ENCODE measurements at places on chromosomes 3 and 15.

DNA sequence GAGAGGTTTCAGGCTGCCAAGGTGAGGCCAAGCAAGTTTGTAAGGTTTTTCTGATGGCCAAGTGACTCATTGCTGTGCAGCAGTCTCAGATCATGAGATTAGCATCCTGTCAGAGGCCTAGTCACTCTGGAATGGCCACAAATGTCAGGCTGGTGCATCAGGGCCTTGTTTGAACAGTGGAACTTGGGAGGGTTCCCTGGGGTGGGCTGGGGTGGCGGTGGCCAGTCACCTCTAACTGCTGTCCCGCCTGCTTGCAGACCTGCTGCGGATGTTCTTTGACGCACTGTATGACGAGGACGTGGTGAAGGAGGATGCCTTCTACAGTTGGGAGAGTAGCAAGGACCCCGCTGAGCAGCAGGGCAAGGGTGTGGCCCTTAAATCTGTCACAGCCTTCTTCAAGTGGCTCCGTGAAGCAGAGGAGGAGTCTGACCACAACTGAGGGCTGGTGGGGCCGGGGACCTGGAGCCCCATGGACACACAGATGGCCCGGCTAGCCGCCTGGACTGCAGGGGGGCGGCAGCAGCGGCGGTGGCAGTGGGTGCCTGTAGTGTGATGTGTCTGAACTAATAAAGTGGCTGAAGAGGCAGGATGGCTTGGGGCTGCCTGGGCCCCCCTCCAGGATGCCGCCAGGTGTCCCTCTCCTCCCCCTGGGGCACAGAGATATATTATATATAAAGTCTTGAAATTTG, 2.8 kb upstream of the FAM131A start:
- no peak for DNase-seq

GRCh38 chr3:185959609-185960521, 22.1 kb upstream of the TRA2B start:
- DNase-seq: no peak

DNA sequence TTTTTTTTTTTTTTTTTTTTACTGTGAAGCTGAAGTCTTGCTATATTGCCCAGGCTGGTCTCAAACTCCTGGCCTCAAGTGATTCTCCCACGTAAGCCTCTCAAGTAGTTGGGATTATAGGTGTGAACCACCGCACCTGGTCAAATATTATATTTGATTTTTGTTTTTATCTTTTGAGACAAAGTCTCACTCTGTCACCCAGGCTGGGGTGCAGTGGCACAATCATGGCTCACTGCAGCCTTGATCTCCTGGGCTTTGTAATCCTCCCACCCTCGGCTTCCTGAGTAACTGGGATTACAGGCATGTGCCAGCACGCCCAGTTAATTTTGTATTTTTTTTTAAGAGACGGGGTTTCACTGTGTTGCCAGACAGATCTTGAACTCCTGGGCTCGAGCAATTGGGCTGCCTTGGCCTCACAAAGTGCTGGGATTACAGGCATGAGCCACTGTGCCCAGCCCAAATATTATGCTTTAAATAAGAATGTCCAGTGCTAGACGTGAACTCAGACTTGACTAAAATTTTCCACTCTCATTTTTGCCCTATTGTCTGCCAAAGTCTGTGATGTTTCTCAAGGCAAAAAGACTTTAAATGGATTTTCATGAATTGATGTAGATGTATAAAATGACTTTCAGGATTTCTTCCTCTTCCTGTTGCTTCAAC, 33.4 kb upstream of the CRBN start:
- no peak for DNase-seq

GRCh38 chr15:83155942-83156341, 48.5 kb downstream of the TM6SF1 start:
- DNase-seq: no peak

DNA sequence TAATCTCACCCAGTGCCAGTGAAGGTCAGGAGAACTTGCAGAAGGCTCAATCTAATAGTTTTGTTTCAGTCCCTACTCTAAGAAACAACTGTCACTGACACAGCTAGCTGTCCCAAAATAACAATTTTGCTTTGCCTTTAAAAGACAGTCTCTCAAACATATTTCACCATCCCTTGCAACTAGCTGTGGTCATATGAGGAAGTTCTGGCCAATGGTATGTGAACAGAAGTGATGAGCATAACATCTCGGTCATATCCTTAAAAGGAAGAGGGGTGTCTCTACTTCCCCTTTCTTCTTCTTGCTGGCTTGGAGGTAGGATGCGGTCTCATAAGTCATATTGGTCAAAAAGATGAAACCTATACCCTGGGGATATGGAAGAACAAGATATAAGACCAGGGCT, 198.1 kb downstream of the NEK10 start:
- DNase-seq: no peak

GRCh38 chr3:75001330-75001729, 386.9 kb upstream of the CNTN3 start:
- no peak for DNase-seq

DNA sequence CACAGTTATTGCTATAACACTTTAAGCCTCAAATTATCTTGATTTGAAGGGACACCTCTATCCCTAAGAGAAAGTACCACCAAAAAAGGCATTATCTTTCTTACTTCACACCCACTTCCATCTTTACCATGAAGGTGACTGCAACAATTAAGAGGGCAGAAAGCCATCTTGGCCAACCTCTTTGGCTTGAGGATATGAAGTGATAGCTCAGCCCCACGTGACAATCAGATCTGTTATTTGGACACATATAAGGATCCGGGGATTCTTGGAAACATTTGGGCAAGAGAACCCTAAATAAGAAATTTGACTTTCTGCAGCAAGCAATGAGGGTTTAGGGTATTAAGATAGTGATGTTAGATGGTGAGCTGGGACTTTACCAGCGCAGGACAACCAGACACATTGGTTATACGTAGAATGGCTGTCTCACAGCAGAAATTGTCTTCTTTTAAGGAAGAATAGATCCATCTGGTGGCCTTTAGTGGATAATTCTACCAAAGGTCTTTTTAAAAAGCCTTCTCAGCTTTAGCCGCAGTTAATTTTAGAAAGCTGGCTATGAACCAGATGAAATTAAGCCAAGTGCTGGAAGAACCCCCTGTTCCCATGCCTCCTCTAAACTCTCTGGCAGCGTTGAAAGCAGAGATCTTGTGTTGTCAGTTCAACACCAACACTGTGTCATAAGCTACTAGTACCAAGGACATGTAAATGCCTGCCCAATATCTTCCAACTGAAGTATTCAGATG, 12.3 kb downstream of the HCLS1 start:
- DNase-seq: no peak

DNA sequence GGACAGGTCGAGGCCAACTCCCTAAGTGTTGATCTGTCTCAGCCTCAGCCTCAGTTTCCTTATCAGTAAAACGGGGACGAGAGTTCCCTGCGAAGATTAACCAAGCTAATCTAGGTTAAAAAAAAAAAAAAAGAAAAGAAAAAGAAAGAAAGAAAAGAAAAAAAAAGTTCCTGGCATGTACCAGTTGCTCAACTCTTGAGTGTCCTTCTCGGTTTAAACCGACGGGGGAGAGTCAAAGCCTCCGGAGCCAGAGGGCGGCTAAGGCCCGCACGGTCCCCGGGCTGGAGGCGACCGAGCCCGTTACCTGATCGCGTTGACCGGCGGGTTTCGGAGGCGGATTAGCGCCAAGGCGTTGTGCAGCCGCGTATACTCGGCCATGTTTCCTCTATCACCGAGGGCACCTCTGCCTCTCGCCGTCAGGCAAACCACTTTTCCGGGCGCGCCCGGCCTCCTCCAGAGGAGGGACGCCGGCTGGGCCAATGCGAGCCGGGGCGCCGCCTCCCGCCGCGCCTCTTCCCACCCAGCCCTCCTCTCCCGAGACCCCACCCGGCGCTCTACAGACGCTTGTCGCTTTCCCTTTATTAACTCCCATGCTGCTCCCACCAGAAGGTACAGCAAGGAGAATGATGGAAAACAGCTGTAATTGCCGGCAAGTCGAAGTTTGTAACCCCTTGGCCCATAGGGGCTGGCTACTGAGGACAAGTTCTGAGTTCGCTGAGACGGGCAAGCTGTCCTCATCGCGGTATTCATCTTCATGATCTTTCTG, at the start of gene EHHADH:
Gene EHHADH, minus strand, starts transcription at position 405 of the 766 bp plus-strand sequence. Its CDS starts 27 bp downstream, at position 378.
- DNase-seq: peak; percentile 31

GRCh38 chr15:67109141-67110034, 44.0 kb downstream of the SMAD3 start:
- no peak for DNase-seq

DNA sequence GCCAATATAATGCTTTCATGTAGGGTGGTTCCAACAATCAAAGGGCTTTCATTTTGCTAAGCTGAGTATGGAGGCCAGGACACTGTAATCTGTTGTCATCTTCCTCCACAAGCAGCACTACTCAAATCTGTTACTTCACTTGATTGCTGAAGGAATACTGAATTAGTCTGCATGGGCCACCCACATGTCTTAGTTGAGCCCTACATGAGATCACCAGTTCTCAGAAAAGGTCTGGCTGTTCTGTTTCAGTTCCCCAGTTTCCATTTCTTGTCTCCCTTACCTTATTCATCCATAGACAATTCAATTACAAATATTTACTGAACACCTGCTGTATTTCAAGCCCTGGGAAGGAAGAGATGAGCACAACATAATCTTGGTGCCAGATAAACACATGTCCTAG, 119.2 kb downstream of the FHIT start:
- no peak for DNase-seq

- no peak for DNase-seq
These were observed 31.1 kb downstream of the OXSM start for GRCh38 chr3:25820816-25821486.

DNA sequence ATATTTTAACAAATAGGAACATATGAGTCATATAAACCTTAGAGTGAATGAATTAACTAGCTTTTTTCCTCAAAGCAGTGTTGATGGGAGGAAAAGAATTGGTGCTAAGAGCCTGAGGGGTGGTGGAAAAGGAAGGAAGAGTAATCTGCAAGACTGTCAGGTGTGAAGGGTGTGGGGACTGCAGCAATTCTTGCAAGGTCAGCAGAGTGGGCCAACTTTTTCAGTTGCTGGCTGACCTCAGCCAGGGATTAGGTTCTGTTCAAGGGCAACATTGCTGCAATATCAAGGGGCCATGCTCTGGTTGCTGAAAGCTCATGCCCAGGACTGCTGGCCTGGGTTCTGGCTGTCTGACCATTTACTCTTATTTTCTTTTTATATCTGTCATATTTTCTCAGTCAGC, 23.0 kb upstream of the CLRN1 start:
- no peak for DNase-seq

- DNase-seq: no peak
These were observed 49.2 kb downstream of the MBNL1 start for GRCh38 chr3:152317956-152318355.

DNA sequence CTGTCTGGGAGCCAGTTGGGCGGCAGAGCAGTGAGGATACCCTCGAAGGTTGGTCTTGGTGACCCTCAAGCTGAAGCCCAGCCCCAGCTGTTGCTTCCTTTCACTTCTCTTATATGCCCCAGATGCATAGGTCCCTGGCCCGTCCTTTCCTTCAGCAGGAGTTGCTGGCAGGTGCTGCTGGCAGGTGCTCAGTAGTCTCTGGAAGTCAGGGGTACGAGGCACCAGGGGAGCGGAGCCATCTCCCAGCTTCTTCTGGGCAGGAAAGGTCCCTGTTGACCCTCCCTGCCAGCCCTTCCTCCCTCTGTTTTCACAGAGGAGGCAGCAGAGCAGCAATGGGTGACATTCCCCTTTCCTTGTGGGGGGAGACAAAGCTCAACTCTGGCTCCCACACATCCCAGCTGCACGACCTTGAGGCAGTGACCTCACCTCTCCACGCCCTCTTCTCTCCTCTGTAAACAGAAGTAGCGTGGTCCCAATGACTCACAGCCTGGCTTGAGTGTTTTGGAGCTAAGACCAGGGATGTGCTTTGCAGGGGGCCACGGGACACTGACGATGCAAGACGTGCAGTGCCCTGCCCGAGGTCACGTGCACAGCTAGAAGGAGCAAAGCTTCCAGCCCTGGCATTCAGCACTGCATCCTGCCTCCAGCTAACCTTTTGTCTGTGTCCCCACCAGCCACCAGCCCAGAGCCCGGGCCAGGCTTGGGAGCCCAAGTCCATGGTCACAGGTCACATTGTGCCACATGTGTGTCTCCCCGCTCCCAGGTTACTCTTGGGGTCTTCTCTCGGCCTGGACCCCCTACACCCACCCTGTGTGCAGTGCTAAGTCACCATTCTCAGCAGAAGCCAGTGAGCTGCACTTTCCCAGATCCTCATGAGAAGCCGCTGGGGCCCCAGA, 49.7 kb downstream of the SLC6A6 start:
- DNase-seq: no peak

DNA sequence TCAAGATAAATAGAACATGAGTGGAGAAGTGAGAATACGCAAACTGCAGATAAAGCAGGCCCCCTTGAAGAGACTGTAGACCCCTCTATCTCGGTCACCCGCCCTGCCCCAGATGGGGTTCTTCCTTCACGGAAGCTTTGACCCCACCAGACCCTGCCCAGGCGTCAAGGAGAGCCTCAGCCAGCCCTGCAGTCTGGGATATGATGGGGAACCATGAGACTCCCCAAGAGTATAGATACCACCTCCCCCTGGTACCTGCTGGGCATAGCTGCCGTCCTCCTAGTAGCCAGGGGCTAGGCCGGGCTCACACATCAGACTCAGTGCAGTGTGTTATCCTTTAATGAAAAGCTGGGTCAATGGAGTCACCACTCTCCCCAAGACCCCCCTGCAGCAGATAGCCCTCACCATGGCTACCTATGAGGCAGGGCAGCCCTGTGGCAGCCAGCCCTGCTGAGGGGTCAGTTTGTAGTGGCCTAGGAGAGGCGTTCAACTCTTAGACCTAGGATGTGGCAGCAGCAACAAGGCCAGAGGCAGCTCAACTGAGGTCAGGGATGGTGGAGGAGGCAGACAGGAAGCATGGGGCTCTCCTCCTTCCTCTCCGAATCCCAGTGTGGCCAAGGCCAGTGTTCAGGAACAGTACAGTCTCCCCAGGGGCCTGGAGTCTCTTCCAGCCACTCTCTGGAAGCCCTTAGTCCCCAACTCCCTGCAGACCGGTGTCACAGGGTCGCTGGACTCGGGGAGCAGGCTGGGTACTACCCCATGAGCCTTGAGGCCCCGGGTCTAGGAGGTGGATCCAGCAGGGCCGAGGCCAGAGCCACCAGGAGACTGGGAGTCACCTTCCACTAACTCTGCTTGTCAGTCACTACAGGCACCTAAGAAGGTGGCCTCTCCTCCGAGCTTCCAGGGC, 26.1 kb downstream of the PLXNB1 start:
- no peak for DNase-seq

DNA sequence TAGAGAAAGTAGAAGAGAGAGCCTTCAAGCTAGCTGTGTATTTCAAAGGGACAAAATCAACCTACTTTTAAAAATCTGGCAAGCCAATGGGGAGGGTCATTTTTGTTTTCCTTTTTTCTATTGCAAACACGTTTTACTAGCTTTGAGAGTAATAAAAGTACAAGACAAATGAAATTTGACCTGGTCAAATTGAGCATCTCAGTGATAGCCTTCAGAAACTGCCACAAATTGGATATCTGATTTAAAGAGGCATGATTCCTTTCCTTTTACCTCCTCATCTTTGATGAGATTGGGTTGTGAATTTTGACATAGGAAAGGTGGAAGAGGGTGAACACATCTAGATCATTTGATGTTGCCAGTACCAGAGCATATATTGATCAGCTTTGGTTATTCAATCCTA, 53.6 kb upstream of the RBMS3 start:
- no peak for DNase-seq

GRCh38 chr15:53627279-53627678, 132.2 kb downstream of the WDR72 start:
- DNase-seq: no peak

- DNase-seq: no peak
These were observed 114.3 kb upstream of the MEF2A start for GRCh38 chr15:99451484-99451883.

- no peak for DNase-seq
These were observed 213.7 kb upstream of the NR2E3 start for GRCh38 chr15:71596672-71597071.

Measured in stimulated activated CD4-positive, alpha-beta T cell treated with anti-CD3 and anti-CD28 coated beads, Interleukin-4, amount 100 ng/mL, for 4 hours (primary cell).